ENCODE measurements at places on chromosomes 12 and 14.

GRCh38 chr12:41188841-41189394 lies 798 bp downstream of the PDZRN4 start:
- DNase-seq = no peak

GRCh38 chr12:104896146-104896545 lies 61.9 kb downstream of the SLC41A2 start:
- no peak for DNase-seq

- no peak for DNase-seq
Observed at GRCh38 chr12:77325511-77326236, 260.3 kb upstream of the E2F7 start.

- DNase-seq = no peak
Observed at GRCh38 chr12:6559500-6559899, 3.7 kb upstream of the IFFO1 start.

DNA sequence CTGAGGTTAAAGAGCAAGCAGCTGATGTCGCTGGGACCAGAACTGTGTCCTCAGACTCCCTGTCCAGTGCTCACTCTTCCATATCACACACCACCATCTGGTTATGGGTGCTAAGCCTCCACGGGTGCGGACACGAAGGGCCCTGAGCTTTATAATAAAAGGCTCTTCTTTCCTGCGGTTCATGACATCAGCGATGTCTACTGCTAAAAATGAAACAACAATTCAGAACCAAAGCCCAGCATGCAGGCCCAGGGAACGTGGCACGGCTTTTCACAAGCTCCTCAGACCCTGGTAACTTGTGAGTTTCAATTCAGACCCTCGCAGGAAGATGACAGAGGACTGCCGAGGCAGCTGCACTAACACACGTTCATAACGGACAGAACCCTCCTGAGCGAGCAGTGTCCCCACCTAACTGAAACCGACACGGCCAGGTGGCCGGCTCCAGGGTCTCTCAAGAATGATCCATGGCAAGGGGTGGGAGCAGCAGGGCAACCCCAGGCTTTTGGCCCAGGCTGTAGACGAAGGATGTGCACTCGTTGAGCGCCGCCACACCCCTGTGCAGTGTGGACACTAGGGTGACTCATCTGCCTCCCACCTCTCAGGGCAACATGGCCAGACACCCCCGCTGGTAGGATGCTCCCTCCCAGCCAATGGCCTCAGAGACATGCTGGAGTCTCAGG lies 180.3 kb downstream of the CALM1 start:
- no peak for DNase-seq

DNA sequence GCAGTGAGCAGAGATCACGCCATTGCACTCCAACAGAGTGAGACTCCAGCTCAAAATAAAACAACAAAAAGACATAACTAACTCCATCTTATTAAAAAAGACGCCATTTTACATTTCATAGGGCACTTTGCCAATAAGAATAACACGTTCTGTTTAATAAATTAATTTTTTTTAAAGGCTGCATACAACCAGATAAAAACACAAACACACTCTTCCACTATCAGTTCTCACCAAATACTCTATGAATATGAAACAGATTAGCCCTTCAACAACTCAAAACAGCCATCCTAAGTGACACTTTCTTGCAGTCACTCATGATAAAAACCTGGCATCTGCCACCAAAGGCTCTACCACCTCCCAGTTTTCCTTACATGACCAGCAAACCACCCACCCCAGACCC lies 16.1 kb downstream of the AICDA start:
- DNase-seq = no peak

DNA sequence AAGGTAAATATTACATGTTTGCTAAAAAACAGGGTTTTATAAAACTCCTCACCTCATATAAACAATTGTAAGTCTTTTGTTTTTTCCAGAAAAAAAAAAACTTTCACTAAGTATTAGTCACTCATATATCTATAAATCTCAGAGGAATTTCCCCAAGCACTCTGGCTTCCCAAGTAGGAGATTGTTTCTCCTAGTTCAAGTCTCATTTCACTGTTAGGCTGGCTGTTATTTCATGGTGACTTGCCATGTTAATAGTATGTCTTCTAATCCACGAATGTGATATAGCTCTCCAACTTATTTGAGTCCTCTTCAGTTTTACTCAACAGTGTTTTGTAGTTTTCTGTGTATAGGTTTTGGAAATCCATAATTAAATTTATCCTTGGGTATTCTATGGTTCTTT lies 61.6 kb downstream of the CAPZA3 start:
- no peak for DNase-seq

DNA sequence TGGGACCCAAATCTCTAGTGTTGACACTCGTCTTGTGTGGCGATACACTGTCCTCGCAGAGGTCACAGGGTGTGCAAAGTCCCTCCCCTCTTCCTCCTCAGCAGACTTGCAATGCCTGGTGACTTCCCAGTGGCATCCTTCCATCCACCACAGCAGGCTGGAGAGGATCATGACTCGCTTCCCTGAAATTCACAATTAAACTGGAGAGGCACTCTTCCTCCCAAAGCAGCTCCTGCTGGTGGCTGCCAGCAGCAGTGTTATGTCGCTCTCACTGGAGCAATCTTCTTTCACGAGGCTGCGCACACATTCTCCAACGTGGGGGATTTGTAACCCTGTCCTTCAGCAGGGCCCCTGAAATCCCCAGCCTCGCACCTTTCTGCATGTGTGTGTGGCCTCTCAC lies 145.2 kb upstream of the TMCC3 start:
- no peak for DNase-seq

- DNase-seq = no peak
Observed at GRCh38 chr12:56014205-56014604, 6.6 kb upstream of the IKZF4 start.

GRCh38 chr12:2259369-2259768 lies 206.6 kb downstream of the CACNA1C start:
- no peak for DNase-seq

DNA sequence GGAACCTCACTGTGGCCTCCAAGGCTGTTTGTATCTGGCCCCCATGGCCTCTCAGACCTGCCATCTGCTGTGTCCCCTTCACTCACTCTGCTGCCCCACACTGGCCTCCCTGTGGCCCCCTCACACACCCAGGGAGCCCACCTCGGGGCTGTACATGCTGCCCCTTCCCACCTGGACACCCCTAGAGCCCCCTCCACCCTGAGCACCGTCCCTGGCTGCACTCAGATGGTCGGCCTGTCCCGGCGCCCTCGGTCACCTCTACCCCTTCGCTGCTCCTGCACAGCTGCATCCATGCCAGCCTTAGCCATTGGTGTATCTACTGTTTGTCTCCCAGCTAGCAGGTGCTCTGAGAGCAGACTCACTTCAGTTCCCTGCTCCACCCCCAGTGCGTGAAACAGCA lies 144.4 kb downstream of the RIMBP2 start:
- no peak for DNase-seq

DNA sequence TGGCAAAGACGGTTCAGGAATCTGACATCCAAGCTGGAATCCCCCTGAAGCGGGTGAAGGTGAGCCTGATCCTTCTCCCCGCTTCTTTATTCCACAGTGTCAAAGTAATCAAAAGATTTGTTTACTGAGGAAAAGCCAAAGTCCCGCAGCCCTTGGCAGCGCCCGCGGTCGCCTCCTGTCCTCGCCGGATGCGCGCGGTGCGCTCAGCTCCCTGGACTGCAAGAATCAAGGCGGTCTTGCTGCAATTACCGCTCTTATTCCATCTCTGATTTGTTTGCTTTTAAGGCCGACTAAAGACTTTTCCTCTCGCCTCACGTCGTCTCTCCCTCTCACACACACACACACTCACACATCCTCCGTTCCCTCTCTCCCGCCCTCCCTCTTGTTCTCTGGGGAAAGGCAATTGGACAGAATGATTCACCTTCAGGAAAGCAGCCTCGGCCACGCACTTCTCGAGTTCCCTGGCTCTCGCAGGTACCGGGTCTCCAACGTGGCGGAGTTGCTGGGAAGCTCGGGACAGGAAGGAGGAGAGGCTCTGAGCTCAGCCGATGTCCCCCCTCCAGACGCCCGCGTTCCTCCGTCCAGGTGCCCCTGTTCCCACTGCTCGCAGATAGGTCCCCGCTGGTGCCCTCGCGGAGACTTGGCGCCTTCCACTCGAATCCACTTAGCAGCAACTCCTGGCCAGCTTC lies 68.6 kb upstream of the USP15 start:
- DNase-seq = no peak

GRCh38 chr14:105015242-105015641 lies 5.6 kb downstream of the CDCA4 start:
- DNase-seq = no peak

GRCh38 chr14:46344327-46344937 lies 307.1 kb downstream of the RPL10L start:
- DNase-seq = no peak

DNA sequence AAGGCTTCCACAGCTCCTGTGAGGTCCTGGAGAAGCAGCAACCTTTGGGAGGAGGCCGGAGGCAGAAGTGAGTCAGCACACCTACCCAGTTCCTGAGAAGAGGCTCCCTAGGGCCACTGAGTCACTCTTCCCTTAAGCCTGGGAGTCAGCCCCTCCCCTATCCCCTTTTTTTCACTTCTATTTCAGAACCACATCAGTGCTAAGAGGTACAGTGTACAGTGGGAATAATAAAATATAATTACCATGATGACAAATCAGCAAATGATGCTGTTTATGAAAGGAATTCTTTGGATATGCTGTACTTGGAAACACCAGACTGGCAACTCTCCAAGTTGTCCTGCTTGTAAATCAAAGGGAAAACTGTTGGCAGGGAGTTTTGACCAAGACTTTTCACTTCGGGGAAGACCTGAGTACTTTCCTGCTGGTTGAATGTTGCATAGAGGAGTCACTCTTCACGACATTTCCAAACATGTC lies 7.8 kb upstream of the TBPL2 start:
- no peak for DNase-seq

- no peak for DNase-seq
Observed at GRCh38 chr12:15972894-15973293, 61.8 kb downstream of the DERA start.

DNA sequence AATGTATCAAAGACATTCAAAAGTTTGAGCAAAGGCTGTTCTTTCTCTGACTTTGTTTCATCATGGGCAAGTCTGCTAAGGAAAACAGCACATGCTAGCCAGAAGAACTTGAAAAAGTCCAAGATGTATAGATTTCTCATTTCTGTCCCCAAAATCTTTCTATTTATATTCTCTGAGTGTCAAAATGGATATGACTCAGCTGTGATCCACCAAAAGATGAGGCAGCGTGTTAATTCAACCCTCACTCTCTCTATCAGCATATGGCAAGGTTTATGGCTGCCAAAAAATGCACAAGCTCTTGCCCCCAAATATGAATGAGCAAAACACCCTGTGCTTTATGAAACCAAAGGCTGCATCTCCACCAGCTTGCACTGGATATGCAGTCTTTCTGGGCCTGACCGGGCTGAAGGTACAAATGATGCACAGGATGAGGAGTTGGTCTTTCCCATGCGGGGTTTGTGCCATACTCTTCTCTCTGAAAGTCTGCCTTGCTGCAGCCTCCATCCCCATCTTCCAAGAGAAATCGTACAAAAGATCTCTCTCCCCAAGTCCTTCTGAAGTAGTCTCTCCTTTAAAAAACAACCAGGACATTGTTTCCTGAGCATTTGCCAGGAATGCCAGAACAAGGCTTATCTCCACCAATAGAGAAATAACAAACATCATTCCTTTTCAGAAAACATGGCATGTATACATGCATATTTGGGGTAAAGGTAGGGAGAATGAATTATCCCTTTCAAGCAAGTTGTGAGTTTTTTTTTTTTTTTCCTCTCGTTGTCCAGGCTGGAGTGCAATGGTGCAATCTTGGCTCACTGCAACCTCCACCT lies 203.4 kb downstream of the TMX1 start:
- DNase-seq = no peak

DNA sequence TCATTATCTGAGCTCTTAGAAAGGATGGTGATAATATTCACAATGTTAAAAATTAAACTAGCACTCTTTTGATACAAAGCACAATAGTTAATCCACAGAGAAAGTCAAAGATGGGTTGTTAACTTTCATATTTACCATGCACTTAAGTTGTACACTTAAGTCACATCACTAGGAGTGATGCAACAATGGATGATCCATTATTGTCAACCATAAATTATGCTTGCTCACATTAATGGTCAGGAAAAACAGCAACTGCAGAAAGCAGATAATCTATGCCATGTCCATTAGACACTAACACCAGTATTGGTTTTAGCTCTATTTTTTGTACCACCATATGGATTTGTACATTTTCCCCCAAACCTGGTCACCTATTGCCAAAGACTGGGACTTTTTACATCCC lies 195.5 kb downstream of the FOXA1 start:
- DNase-seq = no peak

- no peak for DNase-seq
Observed at GRCh38 chr12:57826400-57826799, 7.9 kb upstream of the AVIL start.

GRCh38 chr14:34049790-34050189 lies 98.9 kb upstream of the EGLN3 start:
- DNase-seq = no peak

DNA sequence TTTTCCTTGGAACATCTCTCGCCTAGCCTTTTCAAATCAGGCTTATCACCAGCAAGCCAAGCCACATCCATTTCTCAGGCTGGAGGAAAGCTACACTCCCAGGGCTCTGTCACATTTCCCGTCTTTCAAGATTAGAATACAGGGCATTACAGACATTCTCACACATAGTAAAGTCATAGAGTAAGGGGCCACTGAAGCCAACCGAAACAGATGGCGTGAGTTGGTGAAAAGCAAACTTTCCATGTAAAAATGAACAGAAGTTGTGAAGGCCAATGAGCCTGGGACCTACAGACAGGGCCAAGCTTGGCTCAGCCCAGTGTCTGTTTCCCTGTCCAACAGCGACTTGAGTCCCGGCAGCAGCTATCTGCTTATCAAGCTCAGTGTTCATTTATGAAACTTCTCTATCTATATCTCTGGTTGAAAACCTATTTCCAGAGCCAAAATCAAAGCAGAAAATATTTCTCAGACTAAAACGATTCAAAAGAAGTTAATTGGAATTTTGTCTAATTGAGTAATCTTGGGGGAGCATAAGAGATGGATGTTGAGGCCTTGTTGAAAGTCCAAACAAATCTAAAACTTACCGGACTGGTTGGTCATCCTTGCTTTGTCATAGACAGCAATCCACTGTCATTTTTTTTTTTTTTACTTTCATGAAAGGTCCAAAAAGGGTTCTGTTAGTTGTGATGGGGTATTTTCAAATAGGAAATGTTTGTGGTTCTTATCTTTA lies 105.6 kb downstream of the DAAM1 start:
- no peak for DNase-seq

- no peak for DNase-seq
Observed at GRCh38 chr12:5395443-5396271, 36.3 kb upstream of the NTF3 start.

DNA sequence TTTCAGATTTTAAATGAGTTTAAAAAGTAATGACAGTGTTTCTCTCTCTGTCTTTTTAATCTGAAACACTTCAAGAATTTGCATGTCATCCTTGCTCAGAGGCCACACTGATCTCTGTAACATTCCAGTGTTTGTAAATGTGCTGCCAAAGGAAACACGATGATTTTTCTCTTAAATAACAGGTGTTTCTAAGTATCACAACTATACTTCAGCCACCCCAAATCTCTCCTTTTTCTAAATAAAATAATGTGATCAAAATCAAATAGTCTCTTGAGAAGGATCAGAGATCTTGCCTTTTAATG lies 3.3 kb upstream of the GALC start:
- DNase-seq = no peak

Measured in NCI-H510A (cell line).